Stimulated activated CD4-positive, alpha-beta T cell treated with anti-CD3 and anti-CD28 coated beads, Interleukin-4, amount 100 ng/mL, for 4 hours (primary cell): ENCODE measurements at places on chromosomes 6 and 20.

- no peak for DNase-seq
Observed at GRCh38 chr6:136790411-136791295, 1.6 kb downstream of the MAP3K5 start.

- no peak for DNase-seq
Observed at GRCh38 chr6:123659960-123660748, 23.4 kb upstream of the TRDN start.

DNA sequence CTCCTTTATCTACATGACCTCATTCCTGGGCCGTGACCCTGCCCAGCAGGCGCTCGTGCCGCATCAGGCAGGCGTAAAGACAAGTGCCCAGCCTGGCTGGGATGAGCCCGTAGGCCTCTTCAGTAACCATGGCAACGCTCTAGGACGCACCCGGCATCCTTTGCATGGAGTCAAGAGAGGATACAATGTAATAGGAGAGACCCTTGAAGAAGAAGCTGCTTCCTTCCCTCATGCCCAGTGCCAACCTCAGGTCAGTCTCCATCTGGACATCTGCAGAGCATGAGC, 5.0 kb upstream of the LSM14B start:
- no peak for DNase-seq

GRCh38 chr6:56490993-56491392, 151.7 kb downstream of the DST start:
- DNase-seq, result no peak

DNA sequence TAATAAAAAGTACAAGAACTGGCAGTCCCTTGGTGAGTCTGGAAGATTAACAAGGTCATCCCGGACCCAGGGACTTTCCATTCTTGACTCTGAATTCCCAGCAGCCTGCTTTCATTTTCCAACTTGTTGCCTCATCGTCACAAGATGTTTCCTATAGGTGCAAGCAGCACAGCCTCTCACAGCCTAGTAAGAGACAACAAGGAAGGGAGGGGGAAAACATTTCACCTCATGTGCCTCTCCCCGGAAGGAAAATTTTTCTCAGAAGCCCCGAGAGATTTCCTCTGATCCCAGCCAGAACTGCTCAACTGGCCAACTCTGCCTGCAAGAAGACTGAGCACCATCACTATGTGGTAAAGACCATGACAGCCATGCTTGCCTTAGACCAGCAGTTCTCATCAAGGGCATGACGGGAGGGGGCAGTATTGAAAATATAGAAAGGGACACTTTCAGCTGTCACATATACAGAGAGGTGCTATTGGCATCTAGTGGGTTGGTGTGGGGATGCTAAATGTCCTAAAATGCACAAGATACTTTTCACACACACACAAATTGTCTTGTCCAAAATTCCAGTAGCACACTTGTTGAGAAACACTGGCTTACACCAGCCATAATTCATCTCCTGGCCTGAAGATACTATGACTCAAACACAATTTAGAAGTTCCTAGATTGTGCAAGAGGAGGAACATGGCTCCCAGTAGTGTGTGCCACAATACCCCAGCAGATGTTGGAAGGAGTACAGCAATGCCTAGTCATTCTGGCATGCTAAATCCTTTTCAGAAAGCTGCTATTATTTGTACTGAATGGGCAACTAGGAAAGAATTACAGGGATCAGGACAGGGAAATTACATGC, 10.8 kb upstream of the WTAP start:
- DNase-seq, result no peak

- DNase-seq, result no peak
Observed at GRCh38 chr20:62696989-62697388, 11.6 kb upstream of the NTSR1 start.

DNA sequence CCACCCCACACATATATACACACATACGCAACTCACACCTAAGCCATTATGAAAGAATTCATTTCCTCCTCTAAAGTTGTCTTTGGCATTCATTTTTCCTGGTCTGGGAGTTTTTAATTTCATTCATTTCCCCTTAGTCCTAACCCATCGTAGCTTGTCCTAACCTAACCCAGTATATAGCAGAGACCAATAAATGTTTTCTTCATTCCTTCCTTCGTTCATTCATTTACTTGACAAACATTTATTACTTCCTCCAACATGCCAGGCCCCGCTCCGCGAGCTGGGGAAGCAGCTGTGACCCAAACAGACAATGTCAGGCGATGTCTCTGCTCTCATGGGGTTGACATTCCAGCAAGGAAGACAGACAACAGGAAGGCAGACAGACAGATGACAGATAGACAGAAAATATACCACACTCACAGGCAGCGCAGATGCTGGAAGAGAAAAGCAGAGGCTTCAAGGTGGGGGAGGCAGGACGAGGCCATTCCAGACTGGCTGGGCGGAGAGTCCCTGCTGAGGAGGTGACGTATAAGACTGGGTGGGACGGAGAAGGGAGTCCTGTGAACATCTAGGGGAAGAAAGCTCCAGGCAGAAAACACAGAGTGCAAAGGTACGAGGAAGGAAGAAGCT, 33.7 kb upstream of the SIRPA start:
- DNase-seq, result no peak

DNA sequence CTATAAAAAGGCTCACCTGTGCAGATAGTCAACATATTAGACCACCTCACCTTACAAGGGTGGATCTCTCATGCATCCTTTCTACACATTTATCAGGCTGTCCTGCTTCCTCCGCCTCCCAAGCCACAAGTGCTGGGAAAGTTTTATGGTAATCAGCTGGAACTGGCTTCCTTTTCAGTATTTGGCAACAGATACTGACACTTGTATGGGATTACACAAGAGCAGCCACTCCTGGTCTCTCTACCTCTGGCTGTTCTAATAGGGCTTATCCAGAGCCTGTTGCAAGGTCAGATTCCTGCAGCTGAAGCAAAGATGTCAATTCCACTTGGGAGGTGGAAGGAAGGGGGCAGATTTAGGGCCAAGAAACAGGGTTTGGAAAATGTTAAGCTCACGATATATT, 503 bp upstream of the GPLD1 start:
- DNase-seq, result no peak

DNA sequence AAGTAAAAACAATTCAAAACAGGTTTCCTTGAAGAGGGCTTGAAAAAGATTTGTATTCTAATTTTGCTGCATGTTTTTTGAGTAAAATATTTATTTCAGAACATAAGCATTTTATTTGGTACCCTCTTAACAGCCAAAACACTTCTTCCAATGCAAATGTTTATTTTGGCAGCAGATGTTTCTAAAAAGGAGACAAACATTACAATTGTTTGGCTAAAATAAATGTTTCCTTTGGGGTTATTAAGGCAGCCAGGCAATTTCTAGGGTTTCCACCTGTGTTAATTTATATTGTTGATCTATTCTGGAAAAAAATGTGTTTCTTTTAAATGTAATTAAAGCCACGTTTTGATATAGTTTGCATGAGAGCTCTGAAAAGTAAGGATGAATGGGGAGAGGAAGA, 56.6 kb downstream of the ARID1B start:
- no peak for DNase-seq

- DNase-seq, result no peak
Observed at GRCh38 chr6:169640351-169640852, 61.4 kb downstream of the WDR27 start.
